NCI-H1436 (cell line): ENCODE measurements at places on chromosomes 11 and 22.

DNA sequence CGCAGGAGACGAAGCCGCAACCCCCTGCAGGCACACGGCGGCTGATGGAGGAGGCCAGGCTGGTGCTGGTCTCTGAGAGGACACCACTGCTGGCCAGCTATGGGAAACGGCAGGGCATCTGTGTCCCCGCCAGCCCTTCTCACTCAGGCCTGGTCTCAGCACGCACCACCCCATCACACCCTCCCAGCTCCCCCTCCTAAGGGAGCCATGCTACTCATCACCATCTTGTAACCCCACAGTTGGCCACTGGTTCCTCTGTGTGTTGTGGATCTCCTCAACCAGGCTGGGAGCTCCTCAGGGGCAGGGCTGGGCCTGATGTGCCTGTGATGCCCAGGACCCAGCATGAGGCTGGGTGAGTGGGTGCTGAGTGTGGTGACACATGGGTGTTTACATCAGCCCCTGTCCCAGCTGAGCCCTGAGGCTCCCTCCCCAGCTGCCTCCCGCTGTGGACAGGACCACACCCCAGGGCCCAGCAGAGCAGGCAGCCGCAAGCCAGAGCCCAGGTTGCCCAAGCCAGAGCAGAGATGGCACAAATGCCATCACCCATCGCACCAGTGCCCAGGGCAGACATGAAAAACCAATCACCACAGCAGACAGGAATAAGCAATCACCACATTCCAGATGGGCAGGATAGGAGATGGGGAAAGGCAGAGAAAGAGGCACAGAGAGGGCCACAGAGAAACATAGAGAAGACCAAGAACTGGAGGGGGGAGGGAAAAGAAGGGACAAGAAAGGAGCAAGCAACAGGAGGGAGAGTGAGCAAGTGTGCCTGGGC is 8.2 kb downstream of the ARVCF start:
- no peak for DNase-seq

- no peak for DNase-seq
Measured at GRCh38 chr11:61551634-61552033, 29.2 kb downstream of the SYT7 start.

- DNase-seq, result no peak
Measured at GRCh38 chr11:61602775-61603569, 22.1 kb upstream of the SYT7 start.

DNA sequence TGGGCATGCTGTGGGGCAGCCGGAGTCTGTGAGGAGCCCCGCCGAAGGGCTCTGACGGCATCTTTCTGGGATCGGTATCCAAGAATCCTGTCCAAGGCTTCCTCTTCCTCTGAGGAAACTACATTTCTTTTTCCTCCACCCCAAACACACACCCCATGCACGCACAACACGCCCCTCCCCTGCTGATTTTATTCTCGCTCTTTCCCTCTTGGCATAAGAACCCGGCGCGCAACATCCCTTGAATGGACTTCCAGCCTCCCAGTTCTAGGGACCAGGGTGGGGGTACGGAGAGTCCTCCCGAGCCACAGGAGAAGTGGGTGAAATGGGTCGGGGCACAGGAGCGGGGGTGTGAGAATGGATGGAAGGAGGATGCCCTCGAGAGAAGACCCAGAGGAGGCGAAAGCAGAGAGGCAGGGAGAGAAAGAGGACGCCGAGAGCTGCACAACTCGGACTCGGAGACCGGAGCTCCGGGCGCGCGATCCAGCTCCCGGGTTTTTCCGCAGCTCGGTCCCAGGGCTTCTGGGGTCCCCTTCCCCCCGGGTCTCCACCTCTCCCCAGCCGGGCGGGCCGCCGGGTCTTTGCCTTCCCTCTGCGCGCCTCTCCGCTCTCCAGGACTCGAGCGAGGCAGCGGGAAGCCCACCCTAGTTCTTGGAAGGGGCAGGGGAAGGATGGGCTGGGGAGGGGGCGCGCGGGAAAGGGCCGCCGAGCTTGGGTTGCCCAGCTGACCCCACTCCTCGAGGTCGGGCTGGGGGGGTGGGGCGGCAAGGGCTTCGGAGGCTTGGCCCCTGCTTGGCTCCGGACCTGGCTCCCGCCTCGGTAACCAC is 1.5 kb upstream of the LARGE1 start:
- DNase-seq, result peak; percentile 67

GRCh38 chr11:114315749-114316368 is 19.7 kb downstream of the NNMT start:
- DNase-seq, result no peak
